ENCODE measurements at places on chromosomes 6 and 20.

DNA sequence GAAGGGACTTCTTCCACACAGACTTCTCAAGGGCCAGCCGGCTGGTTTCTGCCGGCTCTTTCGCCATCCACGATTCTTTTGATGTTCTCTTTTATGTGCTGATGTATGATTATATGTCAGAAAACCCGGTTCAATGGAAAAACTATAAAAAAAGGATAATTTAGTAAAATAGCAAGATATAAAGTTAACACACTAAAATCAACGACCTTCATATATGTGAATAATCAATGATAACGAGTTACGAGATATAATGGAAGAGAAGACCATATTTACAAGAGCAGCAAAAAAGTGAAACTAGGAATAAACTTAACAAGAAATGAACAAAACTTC is 540 bp upstream of the ZSCAN12 start:
- DNase-seq = no peak

DNA sequence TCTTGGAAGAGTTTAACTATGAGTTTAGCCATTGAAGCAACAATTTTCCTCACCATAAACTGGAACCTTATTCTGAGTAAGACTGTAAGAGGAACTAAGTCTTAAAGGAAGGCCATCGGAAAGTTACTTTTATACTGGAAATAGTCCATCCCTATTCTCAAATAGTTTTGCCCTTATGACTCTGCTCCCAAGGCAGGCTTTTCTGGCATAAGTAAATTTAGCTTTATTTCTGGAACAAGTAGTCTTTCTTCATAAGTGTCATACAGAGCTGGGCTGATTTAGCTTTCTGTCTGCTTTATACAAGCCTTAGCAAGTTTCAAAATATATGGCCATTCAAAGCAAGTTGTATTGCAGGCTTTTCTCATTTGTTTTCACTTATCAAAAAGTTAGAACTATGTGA is 328.1 kb downstream of the HACE1 start:
- DNase-seq = no peak

DNA sequence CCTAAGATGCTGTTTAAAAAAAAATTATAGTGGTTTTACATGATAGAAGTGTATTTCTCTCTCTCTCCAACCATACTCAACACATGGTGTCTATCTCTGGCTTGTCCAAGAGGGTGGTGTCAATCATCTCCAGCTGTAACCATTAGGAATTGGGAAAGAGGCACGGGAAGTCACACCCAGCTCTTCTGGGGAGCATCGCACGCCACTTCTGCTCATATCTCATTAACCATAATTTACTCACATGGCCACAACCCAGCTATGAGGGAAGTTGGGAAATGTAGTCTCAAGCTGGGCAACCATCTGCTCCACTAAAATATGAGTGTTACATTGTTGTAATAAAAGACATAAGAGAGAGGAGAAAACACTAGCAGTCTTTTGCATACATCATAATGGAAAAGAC is 30.4 kb upstream of the TSHZ2 start:
- no peak for DNase-seq

DNA sequence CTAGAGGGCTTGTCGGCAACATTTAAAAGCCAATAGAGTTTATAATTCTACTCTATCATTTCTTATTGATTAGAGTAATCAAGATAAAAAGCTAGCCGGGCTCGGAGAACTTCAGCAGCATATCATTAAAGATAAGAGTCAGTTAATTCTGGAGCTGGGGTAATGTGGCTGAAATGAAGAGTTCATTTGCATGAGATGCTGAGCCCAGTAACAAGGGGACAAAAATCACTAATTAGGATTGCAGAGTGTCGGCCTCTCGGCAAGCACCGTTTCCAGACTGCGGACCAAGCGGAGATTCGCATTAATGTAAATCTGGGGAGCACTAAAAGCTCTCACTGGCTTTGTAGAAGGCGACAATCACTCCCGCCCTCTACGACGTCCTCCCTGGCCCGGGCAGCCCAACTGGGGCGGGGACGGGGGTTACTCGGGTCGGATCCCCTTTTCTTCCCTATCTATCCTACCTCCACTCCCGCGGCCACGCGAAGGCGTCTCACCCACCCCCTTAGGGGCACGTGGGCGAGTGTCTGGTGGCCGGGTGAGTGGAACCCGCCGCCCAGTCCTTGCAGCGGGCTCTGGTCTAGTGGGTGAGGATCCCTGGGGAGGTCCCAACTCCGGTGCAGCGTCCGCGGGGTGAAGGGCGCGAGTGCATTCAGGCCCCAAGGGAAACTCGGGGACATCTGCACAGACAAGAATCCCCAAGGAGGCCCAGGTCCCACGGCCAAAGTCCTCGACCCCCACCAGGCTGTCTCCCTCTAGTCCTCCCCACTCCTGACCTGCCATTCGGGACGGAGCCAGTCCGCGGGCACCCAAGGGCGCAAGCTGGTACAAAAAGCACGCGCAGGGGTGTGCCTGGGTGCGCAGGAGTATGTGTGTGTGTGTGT is 42.2 kb upstream of the OSTM1 start:
- DNase-seq = peak; percentile 59

DNA sequence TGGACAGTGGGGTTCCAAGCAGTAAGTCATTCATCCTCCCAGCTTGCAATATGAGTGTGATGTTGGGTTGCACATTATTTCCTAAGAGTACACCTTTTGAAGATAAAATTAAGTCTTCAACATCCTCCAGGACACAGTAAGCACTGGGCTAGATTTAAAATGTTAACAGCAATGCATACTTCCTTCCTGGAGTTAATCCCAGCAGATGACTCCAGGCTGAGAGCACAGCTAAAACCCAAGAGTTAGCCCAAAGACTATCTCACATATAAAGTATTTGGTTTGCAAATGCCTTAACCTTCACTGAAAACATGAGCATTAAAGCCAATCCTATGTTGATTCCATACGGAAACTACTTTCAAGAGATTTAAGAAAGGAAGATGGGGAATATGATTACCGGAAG is 69.2 kb downstream of the SLC23A2 start:
- DNase-seq = no peak

DNA sequence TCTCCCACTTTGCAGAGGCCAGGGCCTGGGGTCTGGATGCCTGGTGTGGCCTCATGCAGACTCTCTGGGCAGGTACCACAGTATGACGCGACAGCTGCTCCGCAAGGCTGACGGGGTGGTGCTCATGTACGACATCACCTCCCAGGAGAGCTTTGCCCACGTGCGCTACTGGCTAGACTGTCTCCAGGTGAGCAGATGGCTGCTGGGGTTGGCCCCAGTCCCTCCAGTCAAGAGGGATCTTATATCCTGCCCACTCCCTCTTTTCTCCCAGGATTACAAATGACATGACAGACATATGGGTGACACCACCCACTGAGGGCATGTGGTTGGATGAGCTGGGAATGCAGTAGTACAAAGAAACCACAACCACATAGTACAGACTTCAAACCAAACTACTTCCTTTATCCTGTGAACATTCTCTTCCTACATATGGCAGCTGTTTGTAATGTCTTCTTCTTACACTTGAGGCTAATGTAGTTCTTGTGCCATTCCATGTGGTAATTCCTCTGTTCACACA is 29.9 kb downstream of the RAB44 start:
- no peak for DNase-seq

GRCh38 chr20:15634102-15634501 is 939.1 kb downstream of the KIF16B start:
- DNase-seq = no peak

- no peak for DNase-seq
Observed at GRCh38 chr6:63635215-63635587, 401 bp upstream of the PHF3 start.

- DNase-seq = no peak
Observed at GRCh38 chr20:3334156-3334943, 73.1 kb downstream of the DNAAF9 start.

DNA sequence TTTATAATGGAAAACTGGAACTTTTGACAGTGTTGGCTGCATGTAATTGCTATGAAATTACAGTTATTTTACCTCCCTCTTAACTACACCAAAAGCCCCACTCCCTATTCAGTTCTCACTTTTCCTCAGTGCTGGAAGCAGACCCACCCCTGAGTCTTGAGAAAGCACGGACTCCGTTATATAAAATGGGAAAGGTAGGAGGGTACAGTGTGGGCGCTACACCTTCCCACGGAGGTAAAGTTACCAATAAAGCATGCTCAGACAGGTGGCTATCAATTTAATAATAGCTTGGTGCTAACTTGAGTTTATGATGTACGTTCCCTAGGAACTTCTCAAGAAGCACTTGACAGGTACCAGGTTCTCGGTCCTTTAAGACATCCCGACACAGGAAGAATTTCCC is 59.0 kb downstream of the CLIC5 start:
- no peak for DNase-seq

- peak; percentile 86 for DNase-seq
Observed at GRCh38 chr20:60057123-60057865, 99.1 kb downstream of the CDH26 start.

DNA sequence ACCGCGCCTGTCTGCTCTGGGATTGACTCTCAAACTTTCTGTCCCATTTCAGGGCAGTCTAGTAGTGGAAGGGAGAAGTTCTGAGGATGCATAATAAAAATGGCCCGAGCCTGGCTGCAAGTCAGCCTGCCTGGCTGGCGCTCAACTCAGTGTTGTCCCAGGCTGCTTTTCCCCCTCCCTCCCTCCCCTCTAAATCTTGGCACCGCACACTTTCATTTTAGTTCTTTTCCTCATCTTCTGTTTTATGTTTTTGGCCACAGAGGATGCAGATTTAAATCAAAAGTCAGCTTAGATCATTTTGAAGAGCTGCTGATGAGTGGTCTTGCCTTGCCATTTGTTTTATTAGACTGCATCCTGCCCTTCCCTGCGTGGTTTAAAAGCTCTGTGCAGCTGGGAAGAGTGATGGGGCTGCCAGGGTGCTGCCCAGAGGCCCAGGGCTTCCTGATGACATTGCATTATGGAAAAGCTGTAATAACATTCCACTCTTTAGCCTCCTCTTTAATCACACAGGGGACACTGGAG is 6.5 kb upstream of the UQCC2 start:
- no peak for DNase-seq

GRCh38 chr6:167508919-167509852 is 184.3 kb downstream of the TTLL2 start:
- no peak for DNase-seq

GRCh38 chr20:22353586-22353985 is 230.8 kb downstream of the FOXA2 start:
- DNase-seq = no peak

GRCh38 chr20:50027611-50028105 is 44.9 kb downstream of the SNAI1 start:
- no peak for DNase-seq

GRCh38 chr6:56749632-56750151 is 107.0 kb upstream of the DST start:
- no peak for DNase-seq

DNA sequence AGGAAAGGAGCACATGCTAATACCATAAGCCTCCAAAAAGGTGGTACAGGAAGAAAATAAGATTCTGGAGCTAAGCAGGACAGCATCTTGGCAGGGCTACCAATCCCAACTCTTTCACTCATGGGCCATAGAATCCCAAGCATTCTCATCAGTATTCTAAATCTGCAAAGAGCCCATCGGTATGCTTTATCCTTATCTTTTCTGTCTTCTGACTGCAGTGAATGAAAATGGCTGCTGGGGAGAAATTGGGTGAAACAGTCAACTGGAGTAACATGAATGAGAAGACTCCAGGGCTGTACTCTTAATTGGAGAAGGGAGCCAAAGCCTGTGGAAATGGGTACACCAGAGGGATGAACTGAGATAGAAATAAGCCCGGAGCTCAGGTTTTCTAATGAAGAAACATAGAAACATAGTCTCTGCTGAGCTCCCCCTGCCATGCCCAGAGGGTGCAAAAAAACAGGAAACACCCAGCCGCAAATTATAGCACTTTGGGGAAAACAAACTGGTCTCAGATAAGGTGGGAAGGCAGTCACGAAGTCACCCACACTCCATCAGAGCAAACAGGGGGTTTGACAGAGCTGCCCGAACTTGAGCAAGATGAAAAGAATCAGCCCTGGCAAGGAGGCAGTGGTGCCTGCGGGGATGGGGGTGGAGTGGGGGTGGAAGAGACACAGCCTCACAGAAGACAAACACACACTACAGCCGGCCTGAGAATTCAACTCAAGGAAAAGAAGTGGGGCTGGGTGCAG is 35.4 kb upstream of the E2F3 start:
- no peak for DNase-seq

DNA sequence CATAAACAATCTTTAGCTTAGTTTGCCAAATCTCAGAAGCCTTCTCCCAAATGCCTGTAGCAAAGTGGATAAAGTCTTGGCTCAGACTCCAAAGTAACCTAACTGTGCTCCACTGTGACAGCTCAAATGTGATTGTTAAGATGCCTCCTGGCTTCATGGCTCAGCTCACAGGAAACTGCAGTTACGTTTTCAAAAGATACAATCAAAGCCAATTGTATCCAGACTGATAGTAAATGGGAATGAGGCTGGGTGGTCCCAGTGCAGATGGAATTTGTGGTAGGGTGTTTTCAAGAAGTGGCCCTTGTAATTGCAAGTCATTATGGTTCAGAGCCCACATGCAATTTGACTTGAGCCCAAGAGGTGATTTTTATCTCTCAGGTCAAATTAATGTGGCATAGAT is 151.2 kb upstream of the TAB2 start:
- no peak for DNase-seq

- DNase-seq = no peak
Observed at GRCh38 chr6:85482206-85482904, 32.5 kb downstream of the NT5E start.

DNA sequence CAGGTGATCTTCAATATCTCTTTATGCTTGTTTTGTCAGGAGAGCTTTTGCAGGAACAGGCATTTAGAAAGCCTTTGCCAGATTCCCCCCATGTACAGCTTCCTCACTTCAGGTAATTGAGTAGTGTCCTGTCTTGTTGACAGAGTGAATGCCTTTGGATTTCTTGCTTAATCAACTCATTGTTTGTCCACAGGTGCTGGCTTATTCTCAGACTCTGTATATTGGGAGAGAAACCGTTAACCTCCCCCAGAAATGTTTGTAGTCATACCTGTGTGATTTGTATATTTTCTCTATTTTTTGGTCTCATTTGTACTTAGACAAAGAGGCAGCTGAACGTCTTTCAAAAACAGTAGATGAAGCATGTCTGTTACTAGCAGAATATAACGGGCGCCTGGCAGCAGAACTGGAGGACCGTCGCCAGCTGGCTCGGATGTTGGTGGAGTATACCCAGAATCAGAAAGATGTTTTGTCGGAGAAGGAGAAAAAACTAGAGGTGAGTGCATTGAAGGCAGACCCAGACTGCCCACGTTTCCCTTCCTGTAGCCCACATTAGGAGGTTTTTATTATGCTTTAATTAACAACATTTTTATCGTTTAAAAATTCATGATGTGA is 32.3 kb downstream of the RPRD1B start:
- DNase-seq = no peak

- DNase-seq = no peak
Observed at GRCh38 chr6:166441325-166442078, 58.8 kb upstream of the MPC1 start.

DNA sequence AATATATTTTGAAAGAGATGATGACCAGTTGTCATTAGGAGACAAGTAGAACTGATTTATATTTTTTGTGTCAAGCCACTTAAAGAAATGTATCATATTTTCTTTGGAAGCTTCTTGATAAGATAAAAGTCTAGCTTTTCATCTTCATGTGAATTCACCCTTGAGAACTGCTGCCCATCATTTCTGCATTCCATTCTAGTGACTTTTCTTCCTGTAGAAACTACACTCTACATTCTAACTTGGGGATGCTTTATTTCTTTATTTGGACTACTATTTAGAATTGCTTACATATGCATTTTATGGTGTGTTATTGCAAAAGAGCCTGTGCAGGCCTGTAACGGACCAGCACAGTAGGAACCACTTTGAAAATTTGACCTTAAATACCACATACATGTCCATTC is 335.0 kb upstream of the KCNQ5 start:
- no peak for DNase-seq

GRCh38 chr6:54195637-54196036 is 84.4 kb downstream of the MLIP start:
- DNase-seq = no peak

GRCh38 chr6:135084001-135084915 is 29.6 kb upstream of the HBS1L start:
- no peak for DNase-seq

Data from retina (tissue), 1 donor.